ENCODE measurements at places on chromosomes 3 and 15.

DNA sequence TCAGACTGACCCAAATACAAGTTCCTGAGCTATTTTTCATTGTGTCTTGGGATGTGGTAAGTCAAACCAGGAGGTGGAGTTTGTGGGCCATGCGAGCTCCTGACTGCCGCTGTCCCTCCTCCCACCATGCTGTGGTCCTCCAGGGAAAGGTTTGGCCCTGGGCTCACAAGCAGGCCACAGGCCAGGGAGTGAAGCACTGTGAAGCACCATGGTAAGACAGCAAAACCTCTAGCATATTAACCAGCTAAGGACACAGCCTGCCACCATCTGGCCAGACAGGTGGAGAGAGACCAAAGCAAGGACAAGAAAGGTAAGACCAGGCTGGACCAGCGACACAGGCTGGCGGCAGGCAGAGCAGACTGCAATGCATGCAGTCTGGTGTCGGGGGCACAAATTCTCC, 15.3 kb downstream of the RAB43 start:
- DNase-seq, result no peak

- peak; percentile 93 for DNase-seq
Observed at GRCh38 chr3:186152889-186153292, 44.0 kb upstream of the ETV5 start.

DNA sequence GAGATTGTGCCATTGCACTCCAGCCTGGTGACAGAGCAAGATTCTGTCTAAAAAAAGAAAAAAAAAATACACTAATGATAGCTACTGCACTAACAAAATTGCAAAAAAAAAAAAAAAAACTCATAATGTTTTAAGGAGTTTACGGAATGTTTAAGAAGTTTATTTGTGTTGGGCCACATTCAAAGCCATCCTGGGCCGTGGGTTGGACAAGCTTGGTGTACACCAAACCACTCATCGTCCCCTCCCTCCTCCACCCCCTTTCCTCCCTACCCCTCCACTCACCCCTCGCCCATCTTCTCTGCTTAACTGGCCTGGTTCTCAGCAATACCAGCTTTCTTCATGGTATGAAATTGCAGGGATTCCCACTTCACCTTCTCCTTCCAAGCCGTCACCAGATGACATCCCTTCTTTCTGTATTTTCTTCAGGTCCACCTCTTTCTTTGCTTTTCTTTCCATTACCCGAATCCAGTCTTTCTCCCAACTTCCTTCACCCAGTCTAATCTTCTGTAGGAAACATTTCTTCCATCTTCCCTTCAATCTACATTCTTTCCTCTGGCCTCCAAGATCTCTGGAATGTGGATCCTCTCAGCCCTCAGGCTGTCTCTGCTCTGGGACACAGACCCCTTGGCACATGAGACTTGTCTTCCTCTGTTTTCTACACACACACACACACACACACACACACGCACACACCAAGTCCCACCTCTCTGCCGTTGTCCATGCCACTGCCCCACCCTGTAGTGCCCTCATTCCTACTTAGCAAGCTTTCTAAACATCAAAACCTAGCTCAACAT, 3.5 kb upstream of the MESP1 start:
- DNase-seq, result no peak

DNA sequence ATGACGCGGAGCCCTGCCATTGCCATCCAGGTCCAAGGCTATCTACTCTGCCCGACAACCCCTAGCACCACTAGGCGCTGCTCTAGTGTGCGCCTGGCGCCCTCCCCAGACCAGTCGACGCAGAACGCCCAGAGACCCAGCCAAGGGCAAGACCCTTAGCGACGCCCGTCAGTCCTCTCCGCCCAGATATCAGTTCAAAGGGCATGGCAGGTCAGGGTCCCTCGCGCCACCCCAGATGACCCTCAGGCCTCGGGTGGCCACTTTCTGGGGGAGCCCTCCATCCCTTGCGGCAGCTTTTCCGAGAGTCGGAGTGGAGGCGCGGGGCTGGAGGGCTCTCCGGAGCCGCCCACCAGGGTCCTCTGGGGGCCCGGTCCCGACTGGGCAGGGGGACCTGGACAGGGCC, 371 bp upstream of the CLSTN2 start:
- peak; percentile 71 for DNase-seq

GRCh38 chr15:69943637-69944036, 154.1 kb downstream of the TLE3 start:
- no peak for DNase-seq

GRCh38 chr3:9347081-9347480, 15.8 kb upstream of the THUMPD3 start:
- no peak for DNase-seq

GRCh38 chr15:83504365-83504764, 57.2 kb downstream of the SH3GL3 start:
- no peak for DNase-seq

GRCh38 chr15:58520464-58520863, 88.7 kb downstream of the LIPC start:
- DNase-seq, result no peak

DNA sequence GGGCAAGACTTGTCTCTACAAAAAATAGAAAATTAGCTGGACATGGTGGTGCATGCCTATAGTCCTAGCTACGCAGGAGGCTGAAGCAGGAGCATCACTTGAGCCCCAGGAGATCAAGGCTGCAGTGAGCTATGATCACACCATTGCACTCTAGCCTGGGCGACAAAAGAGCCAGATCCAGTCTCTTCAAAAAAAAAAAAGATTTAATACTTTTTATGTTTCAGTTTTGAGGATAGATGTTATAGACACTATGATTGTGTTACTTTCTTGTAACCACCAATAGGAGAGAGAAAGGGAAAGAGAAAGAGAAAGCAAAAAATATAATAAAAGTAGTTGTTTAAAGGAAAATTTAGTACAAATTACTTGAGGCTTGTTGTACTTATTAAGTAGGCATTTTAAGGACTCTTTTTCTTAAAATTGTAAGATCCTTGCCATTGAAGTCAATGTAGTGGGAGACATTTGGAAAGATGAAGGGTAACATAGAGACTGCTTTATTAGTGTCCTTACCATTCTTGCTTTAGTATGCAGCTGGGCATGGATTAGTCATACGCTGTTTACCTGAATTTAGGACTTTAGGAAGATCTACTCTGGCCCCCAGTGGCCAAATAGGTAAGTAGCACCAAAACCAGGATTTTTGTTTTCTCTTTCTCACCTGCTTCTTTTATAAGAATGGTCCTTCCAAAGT, 35.1 kb upstream of the ZDHHC23 start:
- DNase-seq, result peak; percentile 80

DNA sequence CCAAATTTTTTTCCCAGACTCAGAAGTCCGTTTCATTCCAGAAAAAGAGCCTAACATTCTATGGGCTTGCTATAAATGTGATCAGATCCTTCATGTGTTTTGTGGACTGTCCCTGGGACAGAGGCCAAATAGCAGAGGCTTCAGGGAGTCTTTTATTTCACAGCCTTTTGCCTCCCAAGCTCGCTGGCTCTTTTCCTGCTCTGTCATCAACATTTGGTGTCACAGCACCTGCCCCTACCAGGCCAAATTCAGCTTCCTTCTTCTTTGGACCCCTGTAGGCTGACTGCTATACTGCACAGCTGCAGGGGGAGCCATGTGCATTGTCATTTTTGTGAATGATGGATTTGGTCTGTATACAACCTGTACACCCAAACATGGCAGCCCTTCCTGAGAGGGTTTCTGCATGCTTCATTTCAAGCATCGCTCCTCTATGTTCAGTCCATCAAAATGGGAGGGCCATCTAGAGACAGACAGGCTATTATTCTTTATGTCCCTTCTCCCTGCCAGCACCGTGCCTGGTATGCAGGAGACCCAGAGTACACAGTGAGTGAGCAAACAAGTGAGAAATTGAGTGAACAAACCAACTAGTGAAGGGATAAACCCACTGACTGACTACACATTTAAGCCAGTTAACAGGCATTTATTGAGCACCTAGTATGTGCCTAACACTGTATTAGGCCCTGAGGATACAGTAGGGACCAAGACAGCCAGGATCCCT, 17.9 kb upstream of the RPP14 start:
- DNase-seq, result peak; percentile 31

- DNase-seq, result no peak
Observed at GRCh38 chr3:37445163-37445562, 270.8 kb upstream of the LRRFIP2 start.

- DNase-seq, result no peak
Observed at GRCh38 chr3:10453431-10454163, 51.8 kb downstream of the ATP2B2 start.

DNA sequence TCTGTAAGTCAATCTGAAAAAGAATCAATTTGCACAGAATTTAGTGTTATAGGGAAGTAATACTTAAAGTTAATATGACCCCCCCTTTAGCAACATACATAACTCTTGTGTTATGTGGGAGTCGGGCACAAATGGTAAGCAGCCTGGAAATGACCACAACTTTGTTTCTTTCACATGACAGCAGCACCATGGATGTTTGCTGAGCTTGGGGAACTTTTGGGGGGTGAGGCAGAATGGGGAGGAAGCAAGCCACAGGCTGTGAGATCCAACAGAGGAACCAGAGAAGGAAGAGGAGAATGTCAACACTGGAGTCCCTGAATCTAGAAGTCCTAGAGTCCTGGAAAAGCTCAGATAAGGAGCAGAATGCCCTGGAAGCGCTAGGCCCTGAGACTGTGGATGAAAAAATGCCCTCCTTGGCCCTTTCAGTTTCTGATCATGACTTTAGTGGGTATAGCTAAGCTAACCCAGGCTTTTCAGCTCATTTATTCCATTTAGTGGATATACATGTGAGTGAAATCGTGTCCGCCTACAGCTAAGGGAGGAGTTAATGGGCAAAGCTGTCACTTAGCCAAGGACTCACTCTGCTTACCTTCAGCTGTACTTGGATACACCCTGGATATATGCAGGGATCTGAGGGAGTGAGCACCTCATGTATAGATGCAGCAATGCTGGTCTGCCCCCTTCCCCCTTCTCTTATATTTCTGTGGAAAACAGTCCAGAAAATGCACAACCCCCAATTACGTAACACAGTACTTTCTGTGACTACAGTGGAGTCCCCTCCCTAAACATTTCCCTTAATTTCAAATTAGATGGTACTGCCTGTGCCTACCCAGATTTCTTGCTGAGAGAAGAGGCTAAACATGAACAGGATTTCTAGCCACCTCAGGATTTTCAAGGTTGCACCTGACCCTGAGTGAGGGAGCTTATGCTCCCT, 39.1 kb downstream of the CFAP91 start:
- no peak for DNase-seq

DNA sequence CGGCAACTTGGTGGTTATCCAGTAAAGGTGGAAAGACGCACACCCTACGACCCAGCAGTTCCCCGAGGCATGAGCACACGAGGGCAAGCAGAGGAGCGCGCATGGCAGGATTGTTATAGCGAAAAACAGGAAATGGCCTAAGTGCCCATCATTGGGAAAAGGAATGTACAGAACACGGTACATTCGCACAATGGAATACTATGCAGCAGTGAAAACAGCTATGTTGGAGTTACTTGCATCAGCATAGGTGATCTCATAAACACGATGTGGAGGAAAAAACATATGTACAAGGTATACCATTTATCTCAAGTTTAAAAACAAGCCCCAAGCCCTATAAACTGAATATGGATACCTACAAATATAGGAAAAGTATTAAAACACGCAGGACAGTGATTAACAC, 6.7 kb upstream of the LINGO1 start:
- no peak for DNase-seq

GRCh38 chr3:152100491-152101132, 168.1 kb upstream of the MBNL1 start:
- peak; percentile 44 for DNase-seq

- no peak for DNase-seq
Observed at GRCh38 chr3:69768438-69768837, 29.2 kb downstream of the MITF start.

- DNase-seq, result no peak
Observed at GRCh38 chr15:41656188-41656587, 4.0 kb upstream of the MGA start.

GRCh38 chr15:36896949-36897348, 203.4 kb downstream of the MEIS2 start:
- no peak for DNase-seq

GRCh38 chr15:75644376-75644775, 3.3 kb upstream of the SNX33 start:
- DNase-seq, result no peak

- no peak for DNase-seq
Observed at GRCh38 chr3:164752812-164753211, 325.5 kb downstream of the SI start.

DNA sequence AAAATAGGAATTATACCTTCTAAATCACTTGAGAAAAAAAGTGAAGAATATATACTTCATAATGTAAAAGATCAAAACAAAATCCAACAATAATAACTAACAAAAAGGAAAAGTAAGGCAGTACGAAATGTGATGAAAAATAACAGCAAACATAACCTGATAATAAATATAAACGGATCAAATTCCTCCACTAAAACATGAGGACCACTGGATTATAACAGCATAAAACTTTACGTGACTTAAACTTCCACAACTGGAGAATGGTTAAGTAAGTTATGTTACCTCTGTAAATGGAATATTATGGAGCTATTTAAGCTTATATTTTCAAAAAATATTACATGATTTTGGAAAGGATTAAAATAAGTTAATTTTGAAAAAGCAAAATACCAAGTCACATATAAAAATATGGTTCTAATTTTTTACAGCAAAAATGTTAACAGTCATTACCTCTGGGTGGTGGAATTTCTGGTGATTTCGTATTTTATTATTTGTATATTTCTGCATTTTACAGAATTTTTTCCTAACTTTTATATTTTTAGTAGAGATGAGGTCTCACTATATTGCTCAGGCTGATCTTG, 7.0 kb downstream of the SLC6A20 start:
- no peak for DNase-seq

GRCh38 chr3:193921465-193921864, 214.5 kb upstream of the HES1 start:
- no peak for DNase-seq

DNA sequence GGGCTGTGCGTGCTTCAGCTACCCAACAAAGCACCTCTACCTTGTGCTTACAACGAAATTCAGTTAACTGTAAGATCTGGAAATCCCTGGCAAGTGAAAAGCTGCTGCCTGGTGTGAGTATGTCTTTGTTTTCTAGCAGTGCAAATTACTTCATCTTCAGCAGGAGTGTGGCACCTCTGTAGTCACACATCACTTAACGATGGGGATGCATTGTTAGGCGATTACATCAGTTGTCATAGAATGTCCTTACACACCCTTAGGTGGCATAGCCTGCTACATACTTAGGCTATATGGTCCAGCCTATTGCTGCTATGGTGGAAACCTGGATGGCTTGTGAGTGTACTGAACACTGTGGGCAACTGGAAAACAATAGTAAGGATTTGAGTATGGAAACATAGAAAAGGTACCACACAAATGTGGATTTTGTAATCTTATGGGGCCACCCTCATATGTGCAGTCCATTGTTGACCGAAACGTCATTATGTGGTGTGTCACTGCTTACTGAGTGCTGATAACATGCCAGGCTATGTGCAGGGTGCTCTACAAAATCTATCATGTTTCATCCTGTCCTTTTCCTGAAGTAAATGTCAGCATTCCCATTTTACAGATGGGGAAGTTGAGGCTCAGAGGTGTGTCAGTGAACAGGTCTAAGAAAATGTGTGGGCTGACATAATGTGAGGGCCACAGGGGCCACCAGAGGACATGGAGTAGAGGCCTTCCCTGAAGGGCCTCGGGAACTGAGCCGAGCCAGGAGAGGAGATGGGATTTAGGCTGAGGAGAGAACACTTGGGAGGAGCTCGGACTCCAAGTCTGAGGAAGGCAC, 173.5 kb downstream of the VGLL4 start:
- no peak for DNase-seq

- no peak for DNase-seq
Observed at GRCh38 chr3:189664311-189664710, 33.1 kb downstream of the TP63 start.

GRCh38 chr15:73919706-73920105, 6.6 kb upstream of the LOXL1 start:
- DNase-seq, result no peak

GRCh38 chr3:128011140-128011539, 41.1 kb upstream of the SEC61A1 start:
- no peak for DNase-seq

Data from hematopoietic multipotent progenitor cell (in vitro differentiated cells).